ENCODE measurements at places on chromosomes 4 and X. TPM values are rescaled to one million over a fixed set of nuclear protein-coding genes. Genes with fewer than 3 reads are reported as not detected.

DNA sequence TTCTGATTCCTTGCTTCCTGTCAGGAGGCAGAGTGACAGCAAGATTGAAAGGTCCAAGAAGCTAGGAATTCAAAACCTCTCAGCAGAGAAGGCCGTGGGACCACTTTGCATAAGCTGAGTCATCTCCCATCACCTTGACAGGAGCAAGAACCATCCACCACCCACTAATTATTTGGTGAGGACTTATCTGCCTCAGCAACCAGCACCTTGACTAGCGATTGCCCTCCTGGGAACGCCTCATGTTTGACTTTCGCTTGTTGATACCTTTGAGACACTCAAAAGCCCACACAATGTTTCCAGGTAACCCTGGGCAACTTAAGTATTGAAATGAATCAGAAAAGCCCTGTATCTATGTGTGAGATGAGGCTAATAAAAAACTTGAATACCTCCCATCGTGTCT is 233.5 kb upstream of the GYPA start:
- DNase-seq: no peak

- no peak for DNase-seq
Measured at GRCh38 chr4:1406981-1407656, 877 bp upstream of the NKX1-1 start.

DNA sequence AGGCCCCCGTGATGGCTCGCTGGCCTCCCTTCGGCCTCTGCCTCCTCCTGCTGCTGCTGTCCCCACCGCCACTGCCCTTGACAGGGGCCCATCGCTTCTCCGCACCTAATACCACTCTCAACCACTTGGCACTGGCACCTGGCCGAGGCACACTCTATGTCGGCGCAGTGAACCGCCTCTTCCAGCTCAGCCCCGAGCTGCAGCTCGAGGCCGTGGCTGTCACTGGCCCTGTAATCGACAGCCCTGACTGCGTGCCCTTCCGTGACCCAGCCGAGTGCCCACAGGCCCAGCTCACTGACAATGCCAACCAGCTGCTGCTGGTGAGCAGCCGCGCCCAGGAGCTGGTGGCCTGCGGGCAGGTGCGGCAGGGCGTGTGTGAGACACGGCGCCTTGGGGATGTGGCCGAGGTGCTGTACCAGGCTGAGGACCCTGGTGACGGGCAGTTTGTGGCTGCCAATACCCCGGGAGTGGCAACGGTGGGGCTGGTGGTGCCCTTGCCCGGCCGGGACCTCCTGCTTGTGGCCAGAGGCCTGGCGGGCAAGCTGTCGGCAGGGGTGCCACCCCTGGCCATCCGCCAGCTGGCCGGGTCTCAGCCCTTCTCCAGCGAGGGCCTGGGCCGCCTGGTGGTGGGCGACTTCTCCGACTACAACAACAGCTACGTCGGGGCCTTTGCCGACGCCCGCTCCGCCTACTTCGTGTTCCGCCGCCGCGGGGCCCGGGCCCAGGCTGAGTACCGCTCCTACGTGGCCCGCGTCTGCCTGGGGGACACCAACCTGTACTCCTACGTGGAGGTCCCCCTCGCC is 3.0 kb downstream of the PLXNB3 start:
- DNase-seq: no peak

- no peak for DNase-seq
Measured at GRCh38 chrX:154900323-154900722, 14.2 kb downstream of the F8A1 start.

Gene USP26
- total RNA-seq: not detected

GRCh38 chr4:168509786-168510185 is 12.9 kb downstream of the PALLD start:
- DNase-seq: no peak

Measured in thyroid gland (tissue), 4 donors.